Stimulated activated CD4-positive, alpha-beta T cell treated with anti-CD3 and anti-CD28 coated beads, Interleukin-1b, Interleukin-23, amount 100 ng/mL, for 1 hour (primary cell): ENCODE measurements at places on chromosomes 11 and 22.

DNA sequence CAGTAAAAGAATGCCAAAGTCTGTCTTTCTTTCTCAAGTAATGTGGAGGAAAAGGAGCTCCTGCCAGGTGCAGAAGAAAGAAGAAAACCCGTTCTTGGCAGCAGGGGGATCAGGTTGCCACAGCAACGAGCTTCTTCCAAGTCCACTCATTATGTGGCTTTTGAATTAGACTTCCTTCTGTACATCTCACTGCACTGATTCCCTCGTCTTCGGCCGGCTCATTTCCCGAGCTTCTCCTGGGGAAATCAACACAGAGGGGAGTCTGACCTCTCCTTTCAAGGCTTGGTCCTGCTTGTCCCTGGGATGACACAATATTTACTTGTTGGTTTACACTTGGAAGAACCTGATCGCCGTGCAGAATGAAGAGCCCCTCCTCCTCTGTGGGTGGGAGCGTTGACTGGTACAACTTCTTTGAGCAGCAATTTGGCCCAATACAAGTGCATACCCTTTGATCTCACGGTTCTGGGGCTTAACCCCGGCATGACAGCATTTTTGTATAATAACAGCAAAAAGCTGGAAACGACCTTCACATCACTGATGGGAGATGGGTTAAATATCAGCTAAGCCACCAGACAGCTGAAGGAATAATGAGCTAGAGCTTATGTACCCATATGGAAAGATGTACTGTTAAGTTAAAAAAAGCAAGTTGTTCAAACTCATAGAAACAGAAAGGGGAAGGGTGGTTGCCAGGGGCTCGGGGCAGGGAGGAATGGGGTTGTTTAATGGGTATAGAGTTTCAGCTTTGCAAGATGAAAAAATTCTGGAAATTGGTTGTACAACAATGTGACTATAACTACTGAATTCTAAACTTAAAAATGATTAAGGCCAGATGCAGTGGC, 35.4 kb downstream of the MCHR1 start:
- DNase-seq: no peak

DNA sequence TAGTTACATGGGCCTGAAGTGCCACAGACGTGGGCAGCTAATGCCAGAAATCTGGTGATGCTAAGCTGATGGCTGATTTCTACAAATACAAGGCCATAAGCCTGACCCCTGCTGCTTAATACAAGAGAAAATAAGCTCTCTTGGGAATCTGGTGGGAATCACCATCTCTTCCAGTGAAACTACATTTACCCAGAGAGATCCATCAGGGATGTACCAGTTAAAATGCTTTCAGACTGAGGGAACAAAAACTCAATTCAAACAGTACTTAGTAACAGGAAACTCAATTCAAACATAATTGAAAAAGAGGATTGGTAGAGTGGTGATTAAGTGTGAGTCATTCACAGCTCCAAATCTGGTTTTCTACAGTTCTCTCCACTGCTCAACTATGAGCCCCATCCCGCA, 1.7 kb upstream of the CAVIN3 start:
- no peak for DNase-seq

- DNase-seq: no peak
These were observed 12.4 kb downstream of the CYTH4 start for GRCh38 chr22:37294747-37295146.

DNA sequence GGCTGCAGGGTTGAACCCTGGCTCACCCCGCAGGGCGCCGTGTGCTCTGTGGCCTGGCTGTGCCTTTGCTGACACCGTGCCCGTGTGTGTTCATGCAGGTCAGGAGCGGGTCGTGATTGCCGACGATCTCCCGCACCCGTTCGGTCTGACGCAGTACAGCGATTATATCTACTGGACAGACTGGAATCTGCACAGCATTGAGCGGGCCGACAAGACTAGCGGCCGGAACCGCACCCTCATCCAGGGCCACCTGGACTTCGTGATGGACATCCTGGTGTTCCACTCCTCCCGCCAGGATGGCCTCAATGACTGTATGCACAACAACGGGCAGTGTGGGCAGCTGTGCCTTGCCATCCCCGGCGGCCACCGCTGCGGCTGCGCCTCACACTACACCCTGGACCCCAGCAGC, 47.0 kb upstream of the PPP6R3 start:
- no peak for DNase-seq

DNA sequence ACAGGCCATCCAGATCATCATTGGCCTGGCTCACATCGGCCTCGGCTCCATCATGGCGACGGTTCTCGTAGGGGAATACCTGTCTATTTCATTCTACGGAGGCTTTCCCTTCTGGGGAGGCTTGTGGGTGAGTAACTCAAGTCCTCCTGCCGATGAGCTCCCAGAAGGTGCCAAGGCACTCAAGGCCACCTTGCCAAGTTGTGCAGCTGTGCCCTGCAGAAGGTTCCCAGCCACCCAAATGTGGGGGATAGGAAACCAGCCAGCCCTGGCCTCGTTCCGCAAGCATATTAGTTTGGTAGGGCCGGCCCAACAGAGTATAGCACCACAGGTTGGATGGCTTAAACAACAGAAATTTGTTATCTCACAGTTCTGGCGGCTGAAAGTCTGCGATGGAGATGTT, 4.0 kb downstream of the MS4A8 start:
- DNase-seq: no peak
